ENCODE measurements at places on chromosomes 3 and 15.

DNA sequence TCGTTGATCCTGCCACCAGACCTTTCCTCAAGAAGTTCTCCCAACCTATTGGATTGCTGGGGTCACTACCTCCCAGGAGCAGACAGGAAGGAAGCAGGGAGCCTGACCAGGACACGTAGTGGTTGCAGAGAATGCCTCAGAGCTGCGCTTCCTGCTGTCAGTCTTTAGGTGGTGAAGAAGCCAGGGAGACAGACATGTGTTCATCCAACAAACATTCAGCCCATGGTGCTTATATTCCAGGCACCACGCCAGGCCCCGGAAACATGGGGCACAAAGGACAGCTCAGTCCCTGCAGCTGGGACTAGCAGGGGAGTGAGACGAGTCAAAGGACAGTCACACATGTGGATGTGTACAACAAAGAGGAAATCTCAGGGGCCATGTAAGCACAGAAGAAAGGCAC is 26.0 kb upstream of the CORO2B start:
- DNase-seq, result no peak

DNA sequence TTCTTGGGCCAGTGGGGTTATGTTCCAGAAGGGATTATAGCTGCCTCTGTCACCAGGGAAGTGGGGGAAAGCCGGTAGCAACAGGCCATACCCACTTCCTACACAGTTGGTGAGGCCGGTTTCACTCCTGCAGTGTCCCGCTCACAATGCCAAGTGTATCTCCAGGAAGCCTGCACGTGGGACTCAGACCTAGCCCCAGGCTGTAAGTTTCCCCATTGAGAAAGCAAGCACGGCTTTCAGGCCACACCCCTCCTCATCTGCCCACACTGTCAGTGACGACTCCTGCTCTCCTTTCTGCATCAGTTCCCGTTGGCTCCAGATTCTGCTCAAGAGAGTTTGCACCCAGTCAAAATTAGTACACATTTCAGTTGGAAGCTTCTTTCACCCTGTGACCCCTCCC is 51.6 kb upstream of the CPOX start:
- DNase-seq, result no peak

DNA sequence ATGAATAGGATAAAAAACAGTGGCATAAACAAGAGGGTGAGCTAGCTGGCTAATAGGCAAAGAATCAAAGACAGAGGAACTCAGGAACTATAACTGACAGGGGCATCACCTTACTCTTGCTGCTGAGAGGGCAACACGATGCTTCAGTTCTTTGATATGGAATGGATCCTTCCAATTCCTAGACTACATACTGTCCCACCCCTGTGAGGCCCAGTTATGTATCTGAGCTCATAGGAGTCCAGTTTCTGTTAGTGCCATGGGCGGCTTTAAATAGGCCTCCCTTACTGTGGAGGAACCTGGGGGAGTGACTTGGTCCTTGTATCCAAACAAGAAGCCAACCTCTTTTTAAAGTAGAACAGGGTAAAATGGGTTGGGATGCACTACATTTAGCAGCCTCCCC is 37.3 kb downstream of the CD47 start:
- no peak for DNase-seq

DNA sequence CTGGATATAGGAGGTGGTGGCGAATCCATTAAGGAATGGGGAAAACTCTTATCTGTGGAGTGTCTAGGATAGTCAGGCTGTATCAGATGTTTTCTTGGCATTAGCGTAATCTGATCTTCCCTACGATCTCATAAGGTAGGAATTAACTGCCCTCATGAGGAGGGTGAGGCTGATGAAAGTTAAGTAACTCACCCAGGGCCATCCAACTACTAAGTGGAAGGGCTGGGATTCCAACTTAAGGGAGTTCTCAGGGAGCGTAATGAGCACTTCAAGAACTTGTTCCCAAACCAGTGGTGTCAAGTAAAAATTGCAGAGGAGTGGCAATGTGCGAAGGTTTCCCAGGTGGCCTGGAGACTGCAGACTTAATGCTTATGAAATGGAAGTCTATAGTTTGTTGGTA is 55.9 kb upstream of the OSBPL11 start:
- no peak for DNase-seq

DNA sequence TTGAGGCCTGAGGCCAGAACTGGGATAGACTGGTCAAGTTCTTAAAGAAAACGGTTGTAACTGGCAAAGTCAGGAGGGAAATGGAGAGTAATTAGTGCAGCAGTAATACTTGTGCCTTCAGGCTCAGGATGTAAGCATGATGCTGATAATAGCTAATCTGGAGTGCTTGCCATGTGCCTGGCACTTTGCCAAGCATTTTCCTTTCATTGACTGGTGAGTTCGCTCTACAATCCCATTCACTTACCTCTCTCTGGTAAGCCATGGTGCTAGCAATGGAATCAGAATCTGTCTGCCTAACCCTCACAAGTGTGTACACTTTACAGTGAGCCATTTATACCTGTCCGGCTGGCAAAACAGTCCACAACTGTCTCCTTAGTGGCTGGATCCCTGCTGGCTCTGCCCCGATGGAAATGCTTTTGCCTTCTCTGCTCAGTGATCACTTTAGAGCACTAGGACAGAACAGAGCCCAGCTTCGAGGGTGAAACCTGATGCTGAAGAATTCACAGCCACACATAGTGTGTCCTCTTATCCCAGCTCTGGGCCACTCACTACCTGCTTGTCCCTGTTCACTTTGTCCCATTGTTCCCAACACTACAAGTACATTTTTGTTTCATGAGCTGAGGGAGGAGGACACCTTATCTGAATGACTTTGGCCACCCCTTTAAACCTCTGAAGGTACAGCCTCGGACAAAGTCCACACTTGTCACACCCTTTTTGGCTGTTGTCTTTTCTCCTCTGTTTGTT is 10.3 kb downstream of the CHP1 start:
- no peak for DNase-seq

- DNase-seq, result peak; percentile 38
Observed at GRCh38 chr15:89680282-89680873, 1.2 kb upstream of the PLIN1 start.

DNA sequence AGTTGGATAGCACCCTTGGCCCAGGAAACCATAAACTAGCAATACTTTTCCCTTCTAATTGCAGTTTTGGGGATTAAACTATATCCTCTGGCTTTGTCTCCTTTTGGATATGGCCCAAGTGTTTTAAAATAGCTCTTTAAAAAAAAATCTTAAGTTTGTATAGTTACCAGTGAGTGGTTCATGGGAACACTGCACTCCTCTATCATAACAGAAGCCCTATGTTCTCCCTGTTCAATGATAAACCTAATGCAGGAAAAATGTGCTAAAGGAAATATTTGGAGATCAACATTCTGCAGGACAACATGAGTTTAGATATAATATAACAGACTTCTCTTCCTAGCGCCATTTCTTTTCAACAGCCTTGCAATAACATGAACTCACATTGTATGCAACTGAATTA is 13.1 kb downstream of the MRPL47 start:
- DNase-seq, result no peak

- no peak for DNase-seq
Observed at GRCh38 chr15:54347082-54347827, 369.0 kb downstream of the UNC13C start.

DNA sequence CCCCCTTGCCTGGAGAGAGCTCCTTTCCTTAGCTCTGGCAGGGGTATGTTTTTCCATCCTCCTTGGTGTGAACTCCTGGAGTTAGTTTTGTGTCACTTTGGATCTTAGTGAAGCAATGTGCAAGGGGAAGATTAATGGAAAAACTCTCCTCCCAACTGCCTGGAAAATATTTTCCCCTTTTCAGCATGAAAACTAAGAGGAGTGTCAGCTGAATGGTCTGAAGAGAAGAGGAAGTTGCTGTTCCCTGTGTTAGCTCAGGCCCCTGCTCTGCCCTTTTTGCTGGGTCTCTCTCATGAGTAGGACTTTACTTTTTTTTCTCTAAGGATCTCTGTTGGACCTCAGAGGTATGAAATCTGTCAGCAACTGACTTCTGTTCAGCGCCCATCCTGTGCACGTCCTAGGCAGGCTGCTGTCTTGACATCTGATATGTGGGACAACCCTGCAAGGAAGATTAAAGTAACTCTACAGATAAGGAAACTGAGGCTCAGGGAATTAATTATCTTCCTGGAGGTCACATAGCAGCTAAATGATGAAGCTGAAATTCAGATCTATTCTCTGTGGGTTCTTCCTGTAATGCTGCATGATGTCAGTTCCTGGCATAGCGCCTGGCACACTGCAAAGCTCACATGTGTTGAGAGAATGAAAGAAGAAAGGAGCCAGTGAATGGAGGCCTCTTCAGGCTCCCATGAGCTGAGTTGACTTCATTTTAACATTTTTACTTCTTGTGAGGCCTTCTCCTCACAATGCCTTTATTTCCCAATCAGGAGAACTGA is 109.7 kb upstream of the GALNT15 start:
- DNase-seq, result no peak

GRCh38 chr15:68192117-68192516 is 13.0 kb downstream of the CALML4 start:
- no peak for DNase-seq

GRCh38 chr15:31480356-31481025 is 153.9 kb downstream of the KLF13 start:
- no peak for DNase-seq

DNA sequence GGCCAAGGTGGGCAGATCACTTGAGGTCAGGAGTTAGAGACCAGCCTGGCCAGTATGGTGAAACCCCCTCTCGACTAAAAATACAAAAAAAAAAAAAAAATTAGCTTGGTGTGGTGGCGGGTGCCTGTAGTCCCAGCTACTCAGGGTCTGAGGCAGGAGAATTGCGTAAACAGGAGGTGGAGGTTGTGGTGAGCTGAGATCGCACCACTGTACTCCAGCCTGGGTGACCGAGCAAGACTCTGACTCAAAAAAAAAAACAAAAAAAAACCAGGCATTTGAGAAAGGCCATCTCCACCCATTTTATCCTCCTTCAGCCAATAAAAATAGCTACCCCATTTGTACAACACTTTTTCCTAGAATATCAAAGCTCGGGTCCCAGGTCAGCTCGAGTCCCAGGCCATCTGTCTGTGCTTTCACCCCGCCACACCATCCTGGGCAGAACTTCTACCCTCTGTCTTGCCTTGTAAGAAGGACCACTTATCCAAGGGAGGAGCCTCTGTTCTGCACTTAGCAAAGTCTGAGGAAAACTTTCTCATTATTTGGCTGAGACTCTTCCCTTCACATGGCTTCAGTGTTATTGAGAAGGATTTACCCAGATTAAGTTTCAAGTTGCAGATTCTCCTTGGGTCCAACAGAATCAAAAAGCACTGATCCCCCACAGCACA is 99.1 kb downstream of the MESD start:
- DNase-seq, result no peak

DNA sequence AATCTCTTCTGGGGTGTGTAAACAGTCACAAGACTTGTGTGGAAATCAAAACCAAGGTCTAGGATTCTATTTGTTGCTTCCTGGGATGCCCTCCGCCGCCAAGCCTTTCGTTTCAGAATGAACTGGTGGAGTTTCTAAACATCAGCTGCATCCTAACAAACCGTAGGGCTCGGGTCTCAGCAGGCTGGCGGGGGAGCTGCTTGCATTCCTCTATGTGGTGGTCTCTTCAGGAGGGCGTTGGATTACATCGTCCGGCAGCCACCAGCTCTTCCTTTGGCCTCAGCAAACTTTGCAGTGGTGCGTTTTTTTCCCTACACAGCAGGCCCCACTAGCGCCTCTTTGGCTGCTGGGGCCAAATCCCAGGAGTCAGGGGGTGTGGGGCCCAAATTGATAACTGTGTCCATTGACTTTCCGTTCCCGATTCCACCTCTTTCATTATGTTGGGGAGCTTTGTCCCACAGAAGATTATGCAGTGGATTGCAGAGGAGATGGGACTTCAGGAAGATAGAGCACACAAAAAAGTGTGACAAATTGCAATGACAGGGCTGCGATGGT is 390.0 kb upstream of the NR2F2 start:
- DNase-seq, result peak; percentile 44

- no peak for DNase-seq
Observed at GRCh38 chr3:50250514-50250913, 14.5 kb downstream of the GNAI2 start.

- DNase-seq, result no peak
Observed at GRCh38 chr3:178966299-178967176, 105.1 kb downstream of the ZMAT3 start.

DNA sequence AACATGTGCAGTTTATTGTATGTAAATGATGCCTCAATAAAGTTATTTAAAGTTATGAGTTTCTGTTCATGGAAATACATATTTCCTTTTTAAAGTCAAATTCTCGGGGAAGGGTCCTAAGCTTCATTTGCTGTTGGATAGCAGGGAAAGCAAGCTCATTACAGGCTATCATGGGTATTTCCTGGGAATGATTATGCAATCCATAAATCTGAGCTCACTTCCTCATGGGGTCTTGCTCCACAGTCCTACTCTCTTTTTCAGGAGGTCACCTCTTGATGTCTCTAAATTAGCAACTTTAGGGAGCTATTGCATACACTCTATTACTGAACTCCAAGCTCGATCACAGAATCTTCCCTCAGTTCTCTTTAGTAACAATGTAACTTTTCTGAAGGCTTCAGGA is 69.9 kb upstream of the TP63 start:
- no peak for DNase-seq

DNA sequence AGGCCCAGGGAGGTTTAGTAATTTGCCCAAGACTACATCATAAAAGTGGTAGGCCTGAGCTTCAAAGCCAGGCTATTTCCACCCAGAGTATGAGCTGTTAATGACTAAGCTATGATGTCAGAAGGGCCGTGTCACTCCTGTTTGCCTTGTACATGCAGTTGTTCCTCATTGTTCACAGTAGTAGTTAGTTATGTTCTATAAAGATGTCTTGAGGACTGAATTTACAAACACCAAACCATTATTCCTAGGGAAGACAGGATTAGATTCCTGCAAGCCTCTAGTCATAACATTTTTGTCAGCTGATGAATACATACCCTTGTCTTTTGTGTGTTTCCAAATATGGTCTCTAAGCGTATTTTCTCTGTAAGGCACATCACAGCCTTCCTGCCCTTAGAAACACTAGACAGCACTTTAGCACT is 20.9 kb upstream of the LARS2 start:
- no peak for DNase-seq

GRCh38 chr15:24394303-24394702 is 281.3 kb upstream of the NPAP1 start:
- no peak for DNase-seq

DNA sequence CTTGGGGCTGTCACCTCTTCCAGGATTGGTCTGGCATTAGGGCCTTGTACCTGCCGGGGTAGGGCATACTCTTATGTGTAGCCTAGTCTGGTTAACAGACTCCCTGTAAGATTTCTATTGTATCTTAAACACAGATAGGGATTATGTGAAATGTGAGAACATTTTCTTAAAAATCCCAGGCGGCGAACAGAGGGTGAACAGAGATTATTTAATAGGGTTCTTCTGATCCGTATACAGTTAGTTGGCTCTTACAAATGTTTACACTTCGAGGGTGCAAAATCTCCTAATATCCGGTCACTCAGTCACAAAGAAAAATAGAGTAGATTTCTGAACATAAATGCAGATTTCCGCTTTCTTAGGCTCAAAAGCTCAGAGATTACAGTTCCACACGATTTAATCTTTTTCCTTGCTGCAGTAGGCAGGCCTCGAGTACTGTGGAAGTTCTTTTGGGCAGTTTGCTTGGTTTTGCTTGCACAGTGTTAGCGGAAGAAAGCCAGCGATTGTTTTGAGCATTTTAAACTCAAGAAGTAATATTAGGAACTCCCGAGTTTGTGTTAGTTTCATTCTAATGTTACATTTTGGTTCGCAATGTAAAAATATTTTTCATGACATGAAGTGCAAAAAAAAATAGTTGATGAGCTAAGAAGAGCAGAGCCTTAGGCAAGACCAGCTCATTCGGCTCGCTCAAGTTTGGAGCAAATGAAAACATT is 993 bp downstream of the PLCL2 start:
- DNase-seq, result no peak

- no peak for DNase-seq
Observed at GRCh38 chr3:130504701-130505100, 12.3 kb upstream of the COL6A6 start.
